Stimulated activated CD4-positive, alpha-beta T cell treated with anti-CD3 and anti-CD28 coated beads, Interleukin-1b, Interleukin-23, amount 100 ng/mL, for 1 hour (primary cell): ENCODE measurements at places on chromosomes 7 and 10.

GRCh38 chr10:29534590-29534989 is 100.2 kb downstream of the SVIL start:
- no peak for DNase-seq

GRCh38 chr7:110962826-110963225 is 128.1 kb upstream of the LRRN3 start:
- no peak for DNase-seq

GRCh38 chr7:94394437-94395140 is at the start of gene COL1A2:
Gene COL1A2, plus strand, starts transcription at chr7:94394895. Its CDS starts 137 bp downstream, at chr7:94395032.
- DNase-seq = no peak

- DNase-seq = no peak
Observed at GRCh38 chr7:43163885-43164284, 51.4 kb downstream of the HECW1 start.

GRCh38 chr7:43619213-43620012 is 36.5 kb downstream of the STK17A start:
- no peak for DNase-seq

GRCh38 chr10:80372675-80373074 is 16.1 kb downstream of the DYDC2 start:
- DNase-seq = no peak

DNA sequence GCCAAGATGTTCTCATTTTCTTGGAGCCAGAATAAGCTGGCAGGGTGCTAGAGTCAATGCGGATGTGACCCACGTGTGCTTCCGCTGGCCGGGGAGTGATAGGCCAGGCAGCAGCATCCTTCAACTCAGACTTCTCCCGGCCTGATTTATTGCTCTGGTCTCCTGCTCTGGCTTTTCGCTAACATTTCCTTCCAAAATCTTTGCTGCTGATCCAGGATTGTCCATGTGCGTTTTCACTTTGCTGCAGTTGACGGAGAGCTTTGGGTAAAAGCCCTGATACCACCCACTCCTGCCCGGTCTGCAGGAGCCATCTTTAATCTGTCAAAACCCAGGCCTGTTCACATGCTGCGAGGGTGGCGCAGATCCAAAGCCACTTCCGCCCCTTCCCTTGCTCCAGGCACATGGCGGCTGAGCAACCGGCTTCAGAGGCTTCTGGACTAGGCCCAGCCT is 106.8 kb downstream of the CYP26A1 start:
- no peak for DNase-seq

DNA sequence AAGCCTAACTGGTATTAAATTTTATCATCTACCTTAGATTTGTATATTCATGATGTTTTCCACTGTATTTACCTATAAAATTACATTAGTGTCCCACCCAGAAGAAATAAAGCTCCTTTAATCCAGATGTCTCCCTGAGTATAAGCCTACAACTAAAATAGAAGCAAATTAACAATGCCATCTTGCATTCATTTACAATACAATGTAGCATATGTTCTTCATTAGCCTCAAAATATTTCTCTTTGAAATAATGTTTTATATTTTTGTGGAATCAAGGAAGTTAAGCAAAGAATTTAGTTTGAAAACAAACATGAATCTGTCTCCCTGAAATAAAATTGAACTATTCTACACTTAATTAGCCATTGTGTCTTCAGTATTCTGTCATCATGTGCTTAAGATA is 112.3 kb downstream of the CACNA2D1 start:
- DNase-seq = no peak

DNA sequence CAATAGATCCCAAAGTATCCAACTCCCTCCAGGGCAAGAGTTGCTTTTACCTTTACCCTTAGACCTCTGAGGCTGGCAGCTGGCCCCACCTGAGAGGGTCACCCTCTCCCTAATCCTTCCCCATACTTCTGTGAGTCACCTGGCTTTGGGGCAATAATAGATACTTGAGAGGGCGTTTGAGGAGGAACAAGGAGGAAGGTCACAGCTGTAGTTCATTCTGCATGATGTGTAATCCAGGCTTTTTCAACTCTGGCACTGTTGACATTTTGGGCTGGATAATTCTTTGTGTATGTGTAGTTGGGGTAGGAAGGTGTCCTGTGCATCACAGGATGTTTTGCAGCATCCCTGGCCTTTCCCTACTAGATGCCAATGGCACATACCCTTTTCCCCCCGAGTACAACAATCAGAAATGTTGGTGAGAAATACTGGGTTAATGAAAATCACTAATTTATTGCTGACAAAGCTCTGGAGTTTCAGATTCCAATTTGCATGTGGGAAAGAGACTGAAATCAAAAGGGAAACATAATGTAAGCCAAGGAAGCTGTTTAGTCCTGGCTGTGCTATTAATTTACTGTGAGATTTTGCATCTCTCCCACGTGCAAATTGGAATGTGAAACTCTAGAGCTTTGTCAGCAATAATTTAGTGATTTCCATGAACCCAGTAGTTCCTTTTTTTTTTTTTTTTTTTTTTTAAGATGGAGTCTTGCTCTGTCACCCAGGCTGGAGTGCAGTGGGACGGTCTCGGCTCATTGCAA is 3.6 kb downstream of the BLVRA start:
- DNase-seq = no peak

GRCh38 chr10:119657725-119658124 is 6.5 kb downstream of the BAG3 start:
- no peak for DNase-seq

DNA sequence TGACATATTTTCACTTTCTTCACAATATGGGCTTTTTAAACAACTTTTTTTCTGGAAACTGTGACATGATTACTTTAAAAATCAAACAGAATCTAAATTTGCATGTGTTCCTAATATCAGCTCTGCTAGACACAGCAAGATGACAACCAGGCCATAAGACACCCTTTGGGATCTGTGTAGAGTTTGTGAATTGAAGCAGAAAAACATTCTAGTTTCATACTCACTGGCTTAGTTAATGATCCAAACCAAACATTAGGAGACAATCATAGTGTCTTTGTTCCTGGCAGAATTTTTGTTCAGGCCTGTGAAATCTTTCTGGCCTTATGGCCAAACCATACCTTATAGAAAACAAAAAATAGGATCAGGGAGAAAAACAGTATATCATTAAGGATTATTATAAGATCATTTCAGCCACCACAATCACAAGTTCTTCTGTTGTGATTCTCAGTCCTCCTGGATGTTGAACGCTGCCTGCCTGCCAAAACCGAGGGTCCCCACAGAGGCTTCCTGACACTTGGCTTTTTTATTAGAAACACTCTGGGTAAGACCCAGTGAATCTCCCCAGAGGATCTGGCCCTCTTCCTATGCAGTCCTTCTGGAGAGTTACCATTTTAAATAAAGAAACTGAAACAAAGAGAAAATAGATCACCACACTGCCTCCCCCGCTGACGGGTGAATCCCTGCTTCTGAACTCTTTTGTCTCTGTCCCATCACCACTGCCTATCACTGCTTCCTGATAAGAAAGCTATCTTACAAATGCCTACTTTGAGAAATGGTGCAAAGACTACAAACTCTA is 79.2 kb upstream of the PPP1R3C start:
- no peak for DNase-seq

- DNase-seq = no peak
Observed at GRCh38 chr10:126350216-126350992, 37.9 kb downstream of the ADAM12 start.

DNA sequence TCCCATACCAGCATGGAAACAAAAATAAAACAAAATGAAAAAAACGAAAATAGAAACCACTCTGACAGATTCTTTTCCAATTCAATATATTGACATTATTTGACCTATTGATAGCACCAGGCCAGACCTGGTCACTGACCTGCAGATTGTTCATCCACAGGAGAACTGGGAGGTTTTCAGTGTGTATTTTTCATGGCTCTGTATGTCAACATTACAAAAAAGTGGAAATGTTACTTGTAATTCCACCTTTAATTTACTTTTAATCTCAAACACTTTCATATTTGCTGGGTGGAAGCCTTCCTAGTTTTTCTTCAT is 2.9 kb downstream of the HKDC1 start:
- DNase-seq = no peak

DNA sequence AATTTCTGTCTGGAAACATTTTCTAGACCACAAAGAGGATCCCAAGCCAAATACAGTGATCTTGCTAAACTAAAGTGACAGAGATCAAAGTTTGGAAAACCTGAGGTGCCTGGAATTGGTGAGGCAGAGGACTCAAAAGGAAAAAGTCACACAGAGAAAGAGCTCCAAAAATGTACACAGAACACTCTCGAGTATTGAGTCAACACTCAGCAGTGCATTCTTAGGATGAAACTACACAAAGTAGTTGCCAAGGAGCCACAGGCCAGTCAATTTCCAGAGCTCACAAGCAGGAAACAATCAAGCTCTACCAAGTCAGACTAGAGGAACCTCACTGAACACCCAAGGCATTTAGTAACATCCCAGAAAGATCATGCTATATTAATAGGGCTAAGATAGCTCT is 61.3 kb downstream of the MICU1 start:
- DNase-seq = no peak

GRCh38 chr10:49384268-49384953 is 11.5 kb downstream of the DRGX start:
- DNase-seq = no peak

DNA sequence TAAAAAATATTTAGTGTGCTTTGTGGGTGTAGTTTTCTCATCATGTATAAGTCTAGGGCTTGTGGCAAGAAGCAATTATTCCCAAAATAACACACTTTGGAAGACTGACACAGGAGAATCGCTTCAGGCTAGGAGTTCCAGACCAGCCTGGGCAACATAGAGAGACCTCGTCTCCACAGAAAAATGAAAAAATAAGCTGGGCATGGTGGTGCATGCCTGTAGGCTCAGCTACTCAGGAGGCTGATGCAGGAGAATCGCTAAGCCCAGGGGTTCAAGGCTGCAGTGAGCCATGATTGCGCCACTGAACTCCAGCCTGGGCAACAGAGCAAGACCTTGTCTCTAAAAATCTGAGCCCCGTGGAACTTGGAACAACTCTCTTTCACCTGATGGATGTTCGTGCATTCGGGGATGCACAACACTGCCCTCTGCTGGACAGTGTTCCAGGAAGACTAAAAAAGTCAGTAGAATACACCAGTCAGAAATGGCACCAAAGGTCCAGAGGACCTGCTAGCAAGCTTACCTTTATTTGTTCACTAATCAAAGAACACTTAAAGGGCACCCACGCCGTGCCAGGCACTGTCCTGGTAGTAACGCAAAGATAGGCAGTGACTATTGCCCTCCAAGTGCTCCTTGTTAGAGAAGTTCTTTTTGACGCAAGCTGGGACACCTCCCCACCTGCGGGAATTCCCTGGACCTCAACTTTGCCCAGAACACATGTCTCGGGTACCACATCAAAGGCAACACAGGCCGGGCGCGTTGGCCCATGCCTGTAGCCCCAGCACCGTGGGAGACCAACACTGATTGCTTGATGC is 81.9 kb upstream of the CALN1 start:
- no peak for DNase-seq

- DNase-seq = no peak
Observed at GRCh38 chr10:60312818-60313588, 76.7 kb downstream of the ANK3 start.

- DNase-seq = no peak
Observed at GRCh38 chr7:137704723-137705122, 142.1 kb downstream of the DGKI start.
